ENCODE measurements at places on chromosomes 5 and 9.

DNA sequence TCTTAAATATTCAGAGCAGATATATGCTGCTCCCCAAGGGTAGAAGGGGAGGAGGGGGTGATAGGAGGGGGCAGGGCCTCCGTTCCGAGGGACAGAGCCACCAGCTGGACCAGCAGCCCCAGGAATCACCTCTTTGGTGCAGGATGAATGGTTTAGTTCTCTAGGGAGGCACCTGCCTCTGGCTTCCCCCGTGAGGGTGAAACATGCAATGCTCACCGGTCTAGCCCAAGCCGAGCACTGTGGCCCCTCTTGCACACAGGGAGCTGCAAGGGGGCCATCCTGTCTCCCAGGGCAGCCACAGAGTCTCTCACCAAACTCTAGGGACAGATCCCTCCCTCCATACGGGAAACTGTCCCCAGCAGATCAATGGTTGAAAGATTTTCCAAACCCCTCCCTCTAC lies 163.7 kb downstream of the DAB2IP start:
- DNase-seq = no peak

DNA sequence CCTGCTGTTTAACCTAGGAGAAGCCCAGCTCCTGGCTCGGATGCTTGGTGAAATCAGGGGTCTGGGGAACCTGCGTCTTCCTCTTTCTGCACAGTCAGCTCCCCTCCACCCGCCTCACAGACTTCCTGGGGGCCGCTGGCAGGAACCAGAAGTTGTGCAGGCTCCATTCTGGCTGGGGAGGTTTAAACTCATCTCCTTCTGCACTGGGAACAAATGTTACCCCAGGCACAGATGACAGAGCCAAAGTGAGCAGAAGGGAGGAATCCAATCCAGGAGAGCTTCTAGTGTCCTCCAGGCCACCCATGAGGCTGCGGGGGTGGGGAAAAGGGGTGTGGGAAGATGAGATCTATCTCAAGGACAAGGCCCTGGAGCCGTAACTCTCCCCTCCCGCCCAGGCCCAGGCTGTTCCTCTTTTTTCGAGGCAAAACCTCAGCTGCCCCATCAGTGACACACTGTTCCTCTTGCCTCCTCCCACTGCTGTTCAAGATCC lies 31.2 kb downstream of the KCNMB1 start:
- peak; percentile 44 for DNase-seq

DNA sequence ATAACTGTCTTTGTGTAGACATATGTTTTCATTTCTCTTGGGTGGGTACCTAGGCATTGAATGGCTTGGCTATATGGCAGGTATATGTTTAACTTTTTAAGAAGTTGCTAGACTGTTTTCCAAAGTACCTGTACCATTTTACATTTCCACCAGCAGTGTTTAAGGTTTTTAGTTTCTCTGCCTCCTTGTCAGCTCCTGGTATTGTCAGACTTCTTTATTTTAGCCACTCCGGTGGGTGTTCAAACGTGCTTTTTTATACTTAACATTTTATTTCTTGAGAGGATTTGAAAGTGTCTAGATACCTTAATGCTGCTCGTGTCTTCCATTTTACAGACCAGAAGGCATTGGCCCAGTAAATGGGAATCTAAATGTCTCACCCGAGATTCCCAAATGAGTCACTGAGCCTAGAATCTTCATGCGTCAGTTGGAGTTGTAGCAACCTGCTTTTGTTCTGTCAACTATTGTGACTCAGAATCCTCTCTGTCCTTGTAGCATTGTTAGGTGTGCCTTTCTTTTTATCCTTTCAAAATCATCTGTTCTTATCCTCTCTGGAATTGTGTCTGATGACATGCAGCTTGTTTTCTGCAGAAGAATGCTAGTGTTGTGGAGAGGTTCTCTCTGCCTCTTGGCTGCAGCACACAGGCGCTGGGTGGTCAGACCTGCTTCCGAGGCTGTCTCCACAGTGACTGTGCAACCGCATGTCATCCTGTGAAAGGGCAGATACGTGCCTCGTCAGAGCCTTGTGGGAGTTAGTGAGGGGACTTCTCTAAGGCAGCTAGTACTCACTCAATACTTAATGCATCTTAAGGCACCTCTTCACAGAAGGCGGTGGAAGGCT lies 291.8 kb downstream of the AOPEP start:
- DNase-seq = peak; percentile 20

DNA sequence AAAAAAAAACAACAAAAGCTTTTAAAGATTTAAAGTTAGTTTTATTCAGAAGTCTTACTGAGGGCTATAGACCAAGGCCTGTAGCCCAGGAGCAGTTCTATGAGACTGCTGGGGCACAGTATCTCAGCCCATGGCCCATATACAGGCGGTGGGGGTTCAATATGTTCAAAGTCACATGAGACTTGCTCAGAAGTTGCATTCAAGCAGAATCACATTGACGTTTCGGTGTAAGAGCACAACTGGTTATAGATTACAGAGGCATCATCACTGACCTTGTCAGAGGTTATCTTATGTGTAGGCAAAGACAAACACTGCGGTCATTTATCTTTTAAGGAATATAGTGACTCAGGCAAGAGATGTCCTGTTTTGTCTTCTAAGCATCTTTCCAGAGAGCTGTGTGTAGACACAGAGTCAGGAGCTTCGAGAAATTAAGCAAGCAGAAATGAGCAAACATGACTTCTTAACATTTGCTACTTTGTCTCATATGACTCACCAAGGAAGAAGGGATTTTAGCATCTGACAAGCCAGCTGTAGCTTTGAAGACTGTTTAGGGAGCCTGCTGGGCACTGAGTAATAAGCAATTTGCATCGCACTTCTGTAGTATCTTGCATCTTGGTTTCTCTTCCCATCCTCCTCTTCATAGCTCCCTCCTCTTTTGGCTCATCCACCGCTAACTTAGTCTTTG lies 12.9 kb upstream of the F2RL1 start:
- DNase-seq = peak; percentile 66

DNA sequence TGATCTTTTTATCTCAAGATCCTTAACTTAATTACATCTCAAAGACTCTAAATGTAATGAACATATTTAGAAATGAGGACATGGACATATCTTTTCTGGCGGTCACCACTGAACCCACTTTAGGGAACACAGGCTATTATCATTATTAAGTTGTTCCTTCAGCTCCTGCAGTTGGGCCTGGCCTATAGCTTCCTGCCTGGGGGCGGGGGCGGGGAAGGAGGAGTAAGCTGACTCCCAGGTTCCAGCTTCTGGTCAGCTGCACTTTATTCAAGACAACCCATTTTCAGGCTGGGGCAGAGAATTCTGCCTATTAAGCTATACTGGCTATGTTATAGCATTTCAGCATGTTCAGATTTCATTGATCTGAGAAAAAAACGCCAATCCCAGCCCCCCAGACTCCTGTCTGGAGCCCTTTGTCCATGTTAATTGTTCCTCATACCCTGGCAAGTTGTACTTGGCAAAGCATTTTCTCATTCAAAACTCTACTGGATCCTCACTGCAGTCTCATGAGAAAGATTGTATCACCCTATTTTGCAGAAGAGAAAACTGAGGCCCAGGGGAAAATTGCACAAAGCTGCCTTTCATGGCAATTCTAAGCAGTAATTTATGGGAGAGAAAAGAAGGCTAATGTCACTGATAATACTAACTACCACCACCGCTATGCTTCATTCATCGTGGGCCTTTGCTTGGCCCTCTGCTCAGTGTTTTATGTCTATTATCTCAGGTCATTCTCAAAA lies 25.1 kb downstream of the COL15A1 start:
- peak; percentile 21 for DNase-seq

GRCh38 chr9:101325053-101325452 lies 59.8 kb downstream of the BAAT start:
- DNase-seq = no peak

DNA sequence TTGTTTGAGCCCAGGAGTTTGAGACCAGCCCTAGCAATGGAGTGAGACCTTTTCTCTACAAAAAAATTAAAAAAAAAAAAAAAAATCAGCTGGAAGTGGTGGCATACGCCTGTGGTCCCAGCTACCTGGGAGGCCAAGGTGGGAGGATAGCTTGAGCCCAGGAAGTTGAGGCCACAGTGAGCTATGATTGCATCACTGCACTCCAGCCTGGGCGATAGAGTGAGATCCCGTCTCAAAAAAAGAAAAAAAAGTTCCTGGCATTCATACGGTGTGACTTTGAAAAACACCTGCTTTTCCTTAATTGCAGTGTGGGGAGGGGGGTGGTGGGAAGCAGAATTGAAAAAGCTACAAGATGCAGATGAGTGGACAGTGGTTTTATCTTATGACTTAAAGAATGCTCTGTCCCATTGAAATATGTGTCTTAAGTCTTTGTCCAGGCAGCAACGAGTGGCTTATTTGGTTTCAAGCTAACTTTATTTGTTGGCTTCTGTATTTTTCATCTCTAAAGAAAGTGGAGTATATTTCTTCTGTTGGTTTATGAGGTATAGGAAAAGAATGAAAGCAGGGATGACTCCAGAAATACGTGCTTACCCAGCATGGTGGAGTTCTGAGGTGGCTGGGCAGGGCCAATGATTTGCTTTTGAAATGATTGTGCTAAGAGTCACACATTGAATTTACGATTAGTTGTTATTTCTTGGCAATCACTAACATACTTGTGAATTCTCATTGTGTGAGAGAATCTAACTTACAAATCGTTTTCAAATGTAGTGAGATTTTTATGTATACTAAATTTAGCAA lies 27.8 kb downstream of the ROPN1L start:
- no peak for DNase-seq

DNA sequence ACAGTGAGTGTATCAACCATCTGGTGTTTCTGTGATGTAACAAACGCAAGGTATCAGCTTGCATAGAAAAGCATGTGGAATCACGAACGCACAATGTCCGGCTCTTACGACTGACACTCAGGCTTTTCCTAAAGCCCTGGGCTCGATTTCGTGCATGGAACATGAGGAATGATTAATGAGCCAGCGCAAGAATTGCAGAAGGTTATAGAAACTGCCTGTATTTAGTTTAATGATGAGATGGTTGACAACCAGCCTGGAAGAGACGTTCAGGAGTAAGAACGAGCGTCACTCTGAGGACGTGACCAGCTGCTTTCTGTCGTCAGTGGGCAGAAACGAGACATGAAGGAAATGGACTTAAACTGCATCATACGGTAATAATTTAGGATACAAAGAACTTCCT lies 497.6 kb downstream of the IRX1 start:
- DNase-seq = no peak

- peak; percentile 47 for DNase-seq
Measured at GRCh38 chr5:73625944-73626811, at the start of gene ARHGEF28. Gene ARHGEF28 (plus strand): TSS chr5:73626196. CDS start chr5:73684852, 58,656 bp downstream.
